ENCODE measurements at places on chromosomes 7 and 10.

GRCh38 chr10:128568041-128568440 is 441.8 kb upstream of the MKI67 start:
- DNase-seq, result no peak

- DNase-seq, result no peak
Measured at GRCh38 chr7:43018446-43018845, 86.3 kb downstream of the MRPL32 start.

GRCh38 chr10:22049635-22050034 is 46.1 kb upstream of the DNAJC1 start:
- DNase-seq, result no peak

- no peak for DNase-seq
Measured at GRCh38 chr7:5117095-5117970, 71.7 kb downstream of the RBAK start.

GRCh38 chr10:133104068-133104962 is 16.6 kb downstream of the ADGRA1 start:
- DNase-seq, result no peak

DNA sequence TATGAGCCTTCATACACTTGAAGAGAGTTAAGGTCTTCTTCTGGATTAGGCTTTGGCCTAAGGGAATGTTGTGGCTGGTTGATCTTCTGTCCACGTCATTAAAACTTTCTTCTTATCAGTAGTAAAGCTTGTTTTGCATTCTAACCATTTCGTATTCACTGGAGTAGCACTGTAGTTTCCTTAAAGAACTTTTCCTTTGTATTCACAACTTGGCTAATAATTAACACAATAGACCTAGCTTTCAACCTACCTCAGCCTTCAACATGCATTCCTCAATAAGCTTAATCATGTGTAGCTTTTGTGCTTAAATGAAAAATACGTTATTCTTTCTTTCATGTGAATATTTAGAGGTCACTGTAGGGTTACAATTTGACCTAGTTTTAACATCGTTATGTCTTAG is 42.8 kb downstream of the AKR1C8 start:
- DNase-seq, result no peak
